ENCODE measurements at places on chromosomes 11 and 22. TPM values are rescaled to one million over a fixed set of nuclear protein-coding genes. Genes with fewer than 3 reads are reported as not detected.

The SLC22A6 gene
- total RNA-seq, result not detected

The GRM5 gene
- 0.70 TPM for total RNA-seq

The TYR gene
- total RNA-seq, result not detected

The CHORDC1 gene
- 59.2 TPM for total RNA-seq

The PAMR1 gene
- total RNA-seq, result 12.6 TPM

The IFITM10 gene
- total RNA-seq, result 5.1 TPM

The CDC42BPG gene
- 2.0 TPM for total RNA-seq
